ENCODE measurements at places on chromosomes 2 and 18.

DNA sequence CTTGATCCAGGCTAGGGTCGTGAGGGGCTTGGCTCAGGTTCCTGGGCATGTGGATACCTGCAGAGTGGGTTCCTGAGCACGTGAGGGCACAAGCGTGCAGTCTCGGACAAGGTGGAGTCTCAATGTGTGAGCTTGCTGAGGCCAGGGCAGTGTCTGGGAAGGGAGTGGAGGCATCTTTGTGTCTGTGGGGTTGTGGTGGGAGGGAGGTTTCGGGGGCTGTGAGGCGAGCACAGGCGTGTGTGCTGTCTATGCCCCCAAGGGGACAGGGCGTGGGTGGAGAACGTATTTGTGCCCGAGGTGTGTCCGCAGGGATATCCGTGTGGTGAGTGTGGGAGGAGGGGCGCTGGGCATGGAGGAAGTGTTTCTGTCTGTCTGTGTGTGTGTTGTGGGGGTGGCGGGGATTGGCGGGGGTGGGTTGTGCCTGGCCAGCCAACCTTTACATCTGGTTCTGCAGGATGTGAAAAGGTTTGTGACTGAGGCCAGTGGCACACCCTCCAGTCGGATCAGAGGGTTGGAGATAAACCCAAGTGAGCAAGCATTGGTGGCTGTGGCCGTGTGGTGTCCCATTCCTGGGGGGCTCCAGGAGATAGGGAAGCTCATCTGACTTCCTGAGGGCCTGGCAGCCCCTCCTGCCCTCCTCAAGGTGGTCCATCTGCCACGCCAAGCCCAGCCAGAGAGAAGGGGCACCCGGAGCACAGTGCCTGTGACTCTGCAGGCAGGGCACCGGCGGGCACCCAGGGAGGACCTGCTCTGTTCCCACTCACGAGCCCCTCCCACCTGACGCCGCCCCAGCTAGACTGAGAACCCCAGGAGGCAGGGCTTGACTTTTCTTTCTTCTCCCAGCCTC lies 57.1 kb downstream of the ZFP36L2 start:
- DNase-seq = no peak

DNA sequence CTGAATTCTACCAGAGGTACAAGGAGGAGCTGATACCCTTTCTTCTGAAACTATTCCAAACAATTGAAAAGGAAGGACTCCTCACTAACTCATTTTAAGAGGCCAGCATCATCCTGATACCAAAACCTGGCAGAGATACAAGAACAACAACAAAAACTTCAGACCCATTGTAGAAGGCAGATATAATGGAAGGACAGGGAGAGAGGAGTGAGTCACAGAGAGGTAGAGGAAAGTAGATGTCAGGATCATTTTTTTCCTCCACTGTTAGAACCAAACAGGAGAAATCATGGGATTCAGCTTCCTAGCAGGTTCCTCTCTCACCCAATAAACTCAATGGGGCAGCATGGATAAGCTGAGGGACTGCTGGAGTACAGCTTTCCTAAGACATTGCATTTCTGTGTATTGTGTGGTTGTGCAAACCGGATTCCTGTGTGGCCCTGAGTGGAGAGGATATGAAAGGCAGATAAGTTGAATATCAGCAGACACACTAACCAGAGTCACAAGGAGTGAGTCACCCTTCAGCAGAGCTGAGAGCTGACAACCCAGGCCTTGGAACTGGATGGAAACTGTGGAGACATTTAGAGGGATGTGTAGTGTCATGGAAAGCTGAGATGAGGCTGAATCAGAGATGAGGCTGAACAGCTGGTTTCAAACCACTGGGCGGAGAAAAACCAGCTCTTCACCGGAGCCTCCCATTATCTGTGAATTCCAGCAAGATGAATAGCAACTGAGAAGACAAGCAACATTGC lies 60.9 kb upstream of the MMADHC start:
- no peak for DNase-seq

DNA sequence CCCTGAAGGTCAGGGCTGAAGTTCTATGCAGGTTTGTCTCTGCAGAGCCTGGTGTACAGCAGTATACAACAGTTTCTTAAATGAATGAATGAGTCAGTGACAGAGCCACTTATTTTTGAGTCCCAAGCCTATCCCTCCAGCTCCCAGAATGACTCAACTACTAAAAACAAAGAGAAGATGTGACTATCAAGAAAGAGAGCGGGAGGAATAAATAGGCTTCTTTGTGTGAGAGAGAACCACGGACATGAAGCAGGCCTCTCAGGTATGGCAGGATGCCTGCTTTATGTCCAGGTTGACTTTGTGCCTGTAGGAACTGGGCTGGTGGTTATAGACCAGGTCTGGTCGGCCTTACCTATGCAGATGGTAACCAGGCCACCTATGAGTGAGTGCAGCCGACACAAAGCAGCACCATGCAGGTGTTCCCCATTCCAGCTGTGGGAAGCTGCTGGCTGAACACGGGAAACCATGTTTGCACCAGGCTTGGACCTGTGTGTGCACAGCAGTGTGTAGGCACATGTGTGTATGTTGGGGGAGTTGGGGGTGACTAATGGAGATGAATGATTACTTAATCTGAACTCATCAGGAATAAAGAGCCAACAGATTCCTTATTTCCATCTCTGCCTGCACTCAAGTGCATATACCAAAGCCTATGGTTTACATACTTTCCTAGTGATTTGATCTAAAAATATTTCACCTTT lies 171.0 kb downstream of the OSR1 start:
- no peak for DNase-seq

DNA sequence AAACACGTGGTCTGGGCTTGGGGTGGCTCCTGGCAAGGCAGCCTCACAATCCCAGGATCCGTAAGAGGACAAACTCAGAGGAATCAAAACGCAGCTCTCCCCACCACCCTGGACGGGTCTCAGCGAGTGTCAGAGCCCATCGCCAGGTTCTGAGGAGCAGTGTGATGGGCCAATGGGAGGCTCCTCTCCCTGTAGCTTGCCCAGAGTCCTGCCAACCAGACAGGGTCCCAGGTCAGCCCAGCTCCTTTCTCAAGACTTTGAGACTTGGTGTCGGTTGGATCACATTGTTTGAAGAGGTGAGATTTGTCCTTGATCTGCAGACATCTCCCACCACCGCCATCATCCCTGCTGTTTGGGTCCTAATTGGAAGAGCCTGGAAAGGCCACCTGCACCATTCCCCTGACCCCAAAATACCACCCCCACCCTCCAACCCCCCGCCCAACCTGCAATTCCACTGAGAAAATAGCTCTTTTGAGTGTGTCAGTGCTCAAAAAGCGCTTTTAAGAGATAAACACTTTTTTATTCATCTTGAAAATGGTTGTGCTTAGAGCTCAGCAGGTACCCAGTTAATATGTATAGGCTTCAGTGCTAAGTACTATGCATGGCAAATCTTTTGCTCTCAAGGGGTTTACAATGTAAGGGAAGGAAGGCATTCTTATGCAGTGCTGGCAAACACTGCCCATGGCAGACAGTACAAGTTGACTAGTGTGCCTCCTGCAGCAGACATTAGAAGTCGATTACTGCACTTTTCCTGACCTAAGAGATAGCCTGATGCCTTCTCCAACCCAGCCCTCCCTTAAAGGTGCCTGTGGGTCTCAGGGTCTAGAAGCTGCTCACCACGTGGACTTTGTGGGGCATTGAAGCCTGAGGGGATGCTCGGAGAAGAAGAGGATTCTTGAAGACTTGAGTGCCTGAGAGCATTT lies 50.6 kb downstream of the GLI2 start:
- DNase-seq = no peak

DNA sequence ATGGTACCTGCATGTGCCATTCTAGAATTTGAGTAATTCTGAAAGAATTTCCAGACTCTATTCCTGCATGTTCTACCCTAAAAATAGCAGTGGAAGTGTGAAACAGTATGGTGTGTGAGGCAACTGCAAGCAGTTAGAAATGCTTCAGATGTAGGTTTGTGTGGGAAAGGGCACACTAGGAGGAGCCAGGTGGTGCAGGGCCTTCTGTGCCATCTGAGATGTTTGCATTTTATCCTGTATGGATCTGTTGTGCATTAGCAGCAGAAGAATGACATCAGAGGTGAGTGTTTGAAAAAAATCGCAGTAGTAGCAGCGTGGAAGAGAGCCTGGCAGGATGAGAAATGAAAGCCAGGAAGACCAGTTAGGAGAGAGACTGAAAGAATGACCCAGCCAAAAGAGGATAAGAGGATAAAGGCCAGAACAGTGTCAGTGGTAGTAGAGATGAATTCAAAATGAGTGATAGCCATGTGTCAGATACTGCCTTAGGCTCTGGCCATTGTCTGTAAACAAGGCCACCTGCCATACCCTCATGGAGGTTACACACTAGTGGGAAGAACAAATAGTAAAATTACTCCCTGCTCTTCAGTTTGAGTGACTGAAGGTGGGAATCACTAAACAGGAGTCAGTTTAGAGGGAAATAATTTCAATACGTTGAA lies 142.2 kb downstream of the PKP4 start:
- no peak for DNase-seq

DNA sequence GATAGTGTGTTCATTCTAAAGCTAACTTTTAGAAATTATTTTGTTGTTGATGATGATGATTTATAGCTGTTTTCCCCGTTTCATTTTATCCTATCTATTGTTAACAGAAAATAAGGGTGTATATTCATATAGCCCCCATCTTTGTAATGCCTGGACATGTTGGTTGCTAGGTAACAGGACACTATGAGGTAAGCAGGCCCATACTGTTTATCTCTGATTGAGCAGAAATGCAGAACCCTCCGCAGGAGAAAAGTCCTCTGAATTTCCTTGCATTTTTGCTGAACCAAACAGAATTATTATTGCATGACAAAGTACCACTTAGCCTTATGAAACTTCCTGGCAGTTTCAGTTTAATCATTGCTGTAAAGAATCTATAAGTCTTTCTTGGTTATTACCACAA lies 339.4 kb downstream of the DCC start:
- DNase-seq = no peak

DNA sequence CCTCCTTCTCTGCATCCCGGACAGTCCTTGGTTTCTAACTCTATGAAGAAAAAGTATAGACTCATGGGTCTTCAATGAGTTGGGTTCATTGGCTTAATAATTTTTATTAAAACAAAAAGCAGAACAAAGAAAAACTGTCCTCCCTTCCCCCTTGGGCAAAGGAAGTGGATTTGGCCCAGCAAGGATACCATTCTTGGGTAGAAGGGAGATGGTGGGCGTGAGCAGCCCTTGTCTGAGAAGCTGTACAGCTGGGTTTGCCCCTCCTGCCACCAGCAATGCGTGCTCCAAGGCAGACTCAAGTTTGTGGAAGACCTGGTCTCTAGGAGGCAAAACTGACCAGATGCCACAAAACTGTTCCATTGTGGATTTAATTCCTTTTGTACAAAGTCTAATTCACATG lies 12.7 kb downstream of the PCARE start:
- DNase-seq = no peak

- DNase-seq = no peak
Observed at GRCh38 chr2:224023188-224023587, 15.9 kb downstream of the SERPINE2 start.

DNA sequence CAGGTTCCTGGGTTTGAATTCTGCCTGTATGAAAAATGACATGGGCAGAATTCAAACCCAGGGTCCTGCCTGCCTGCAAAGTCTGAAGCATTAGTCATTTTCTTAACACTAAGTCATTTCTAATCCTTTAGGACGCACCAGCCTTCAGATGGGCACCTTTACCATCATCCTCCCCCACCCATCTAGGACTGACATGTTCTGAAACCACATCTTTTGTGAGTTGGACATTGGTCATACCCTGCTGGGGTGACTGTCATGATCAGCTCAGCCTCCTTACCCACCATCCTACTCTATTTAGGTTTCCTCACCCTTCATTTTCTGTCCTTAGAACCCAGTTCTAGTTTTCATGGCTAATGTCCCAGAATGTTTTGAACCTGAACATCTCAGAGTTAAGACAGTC lies 104.9 kb downstream of the TRIB2 start:
- DNase-seq = no peak

DNA sequence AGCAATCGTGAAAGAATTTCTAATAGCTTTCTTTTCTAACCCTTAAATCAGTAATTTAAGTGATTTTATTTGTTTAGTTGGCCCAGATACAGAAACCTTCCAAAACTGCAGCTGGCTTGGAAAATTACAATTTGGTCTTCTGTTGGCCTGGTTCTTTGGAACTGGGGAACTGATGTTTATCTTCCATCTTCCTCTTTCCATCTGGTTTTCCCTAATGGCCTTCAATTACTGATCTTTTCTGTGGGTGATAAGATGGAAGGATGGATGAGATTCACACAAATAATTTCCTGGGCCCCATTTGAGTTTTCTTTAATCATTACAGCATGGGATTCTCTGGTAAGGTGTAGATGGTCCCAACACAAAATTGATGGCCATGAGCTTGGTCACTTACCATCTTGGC lies 106.5 kb upstream of the CHRNA1 start:
- no peak for DNase-seq

- DNase-seq = no peak
Observed at GRCh38 chr2:13110825-13111224, 394.1 kb downstream of the TRIB2 start.

GRCh38 chr2:238988752-238989151 lies 140.9 kb downstream of the TWIST2 start:
- DNase-seq = no peak

DNA sequence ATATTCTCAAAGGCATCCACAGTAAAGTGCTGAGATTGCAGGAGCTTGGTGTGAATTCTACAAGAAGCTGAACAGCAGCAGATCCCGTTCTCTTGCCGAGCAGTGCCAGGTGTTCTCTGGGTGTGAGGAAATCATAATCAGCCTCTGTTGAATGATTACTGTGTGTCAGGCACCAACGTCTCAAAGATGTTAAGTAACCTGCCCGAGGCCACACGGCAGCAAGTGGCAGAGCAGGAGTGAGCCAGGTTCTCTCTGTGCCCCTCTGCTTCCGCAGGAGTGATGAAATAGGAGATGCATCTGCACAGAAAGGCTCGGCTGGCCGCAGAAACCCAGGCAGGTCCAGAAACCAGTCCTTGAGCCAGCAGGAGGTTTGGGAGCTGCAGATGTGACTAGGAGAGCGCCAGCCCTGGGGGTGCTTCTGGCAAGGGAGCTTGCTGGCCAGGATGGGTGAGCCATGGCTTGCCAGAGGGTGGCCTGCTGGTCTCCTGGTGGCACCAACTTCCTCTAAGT lies 68.4 kb downstream of the COPS7B start:
- no peak for DNase-seq

GRCh38 chr2:65240657-65241056 lies 13.0 kb downstream of the ACTR2 start:
- DNase-seq = no peak

GRCh38 chr2:224781400-224781799 lies 65.2 kb upstream of the CCDC195 start:
- no peak for DNase-seq

- no peak for DNase-seq
Observed at GRCh38 chr2:17544256-17544655, 3.8 kb downstream of the VSNL1 start.

GRCh38 chr2:211426240-211426639 lies 869.8 kb downstream of the CPS1 start:
- DNase-seq = no peak

GRCh38 chr18:31230495-31230894 lies 67.8 kb upstream of the DSC1 start:
- DNase-seq = no peak

GRCh38 chr2:170339322-170339721 lies 161.4 kb downstream of the MYO3B start:
- no peak for DNase-seq

DNA sequence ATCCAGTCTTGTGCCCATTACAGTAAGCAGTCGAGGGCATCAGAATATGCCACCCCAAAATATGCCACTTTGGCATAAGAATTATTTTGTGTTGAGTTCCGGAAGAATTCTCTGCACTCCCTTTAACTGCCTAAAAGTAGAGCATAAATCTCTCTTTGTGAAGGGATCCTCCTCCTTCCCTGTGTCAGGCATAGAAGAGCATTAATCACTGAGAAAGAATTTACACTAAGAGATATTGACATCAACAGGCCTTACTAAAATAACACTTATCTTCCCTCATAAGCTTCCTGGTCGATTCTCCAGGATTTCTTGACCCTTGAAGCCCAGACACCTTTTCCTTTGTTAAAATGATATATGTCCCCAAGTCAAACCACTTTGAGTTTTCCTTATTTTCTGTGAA lies 27.6 kb upstream of the KYNU start:
- DNase-seq = no peak
